Spleen (tissue), 13 donors: ENCODE measurements at places on chromosomes 2 and 18. TPM values are rescaled to one million over a fixed set of nuclear protein-coding genes. Genes with fewer than 3 reads are reported as not detected.

GRCh38 chr18:54806526-54806925 lies 21.8 kb upstream of the RAB27B start:
- DNase-seq, result no peak

GRCh38 chr2:62472312-62472711 lies 33.7 kb downstream of the TMEM17 start:
- DNase-seq, result no peak

- DNase-seq, result no peak
These were observed 616.1 kb upstream of the LRATD1 start for GRCh38 chr2:14016289-14016955.

- DNase-seq, result no peak
These were observed 105.9 kb upstream of the CREB1 start for GRCh38 chr2:207423886-207424285.

DNA sequence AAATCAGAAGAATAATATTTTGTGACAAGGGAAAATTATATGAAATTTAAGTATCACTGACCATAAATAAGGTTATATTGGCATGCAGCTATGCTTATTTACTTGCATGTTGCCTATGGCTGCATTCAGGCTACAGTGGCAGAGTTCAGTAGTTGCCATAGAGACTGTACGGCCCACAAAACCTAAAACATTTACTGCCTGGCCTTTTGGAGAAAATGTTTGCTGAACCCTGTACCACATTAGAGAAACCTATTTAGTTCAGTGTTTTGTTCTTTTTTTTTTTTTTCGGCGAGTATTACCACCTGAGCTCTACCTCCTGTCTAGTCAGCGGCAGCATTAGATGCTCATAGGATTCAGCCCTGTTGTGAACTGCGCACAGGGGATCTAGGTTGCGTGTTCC lies 163.7 kb downstream of the MCFD2 start:
- no peak for DNase-seq

GRCh38 chr18:63192885-63193349 lies 126.7 kb downstream of the BCL2 start:
- DNase-seq, result no peak

DNA sequence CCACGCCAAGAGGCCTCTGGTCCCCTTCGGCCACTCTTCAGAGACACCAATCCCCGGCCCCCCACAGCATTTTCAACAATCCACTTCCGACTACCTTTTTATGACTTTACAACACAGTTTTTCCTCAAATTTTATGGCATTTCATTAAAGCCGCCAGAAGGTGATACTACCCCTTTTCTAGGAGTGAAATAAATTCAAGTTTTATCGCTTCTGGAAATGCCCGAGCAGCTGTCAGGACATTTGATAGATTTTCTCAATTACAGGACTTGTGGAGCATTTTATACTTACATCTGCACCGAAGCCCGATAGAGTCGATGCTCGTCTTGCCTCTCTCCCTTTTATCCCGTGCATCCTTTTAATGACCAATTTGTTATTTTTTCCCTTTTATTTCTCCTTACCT lies 108.1 kb upstream of the CREB1 start:
- no peak for DNase-seq

- no peak for DNase-seq
These were observed 47.0 kb downstream of the SLC9A4 start for GRCh38 chr2:102520009-102520408.

- DNase-seq, result no peak
These were observed 29.9 kb downstream of the FN1 start for GRCh38 chr2:215405722-215406581.

DNA sequence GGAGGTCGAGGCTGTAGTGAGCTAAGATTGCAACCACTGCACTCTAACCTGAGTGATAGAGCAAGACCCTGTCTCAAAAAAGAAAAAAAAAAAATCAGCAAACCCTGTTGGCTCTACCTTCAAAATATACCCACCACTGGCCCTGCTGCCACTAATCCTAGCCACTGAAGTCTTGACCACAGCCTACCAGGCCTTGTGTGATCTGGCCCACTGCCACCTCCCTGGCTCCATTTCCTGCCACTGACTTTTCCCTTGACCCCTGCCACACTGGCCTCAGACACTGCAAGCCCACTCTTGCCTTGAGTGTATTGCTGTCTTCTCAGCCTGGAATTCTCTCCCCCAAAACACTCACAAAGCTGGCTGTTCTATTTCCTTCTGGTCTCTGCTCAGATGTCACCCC lies 33.7 kb downstream of the SH2D6 start:
- no peak for DNase-seq

DNA sequence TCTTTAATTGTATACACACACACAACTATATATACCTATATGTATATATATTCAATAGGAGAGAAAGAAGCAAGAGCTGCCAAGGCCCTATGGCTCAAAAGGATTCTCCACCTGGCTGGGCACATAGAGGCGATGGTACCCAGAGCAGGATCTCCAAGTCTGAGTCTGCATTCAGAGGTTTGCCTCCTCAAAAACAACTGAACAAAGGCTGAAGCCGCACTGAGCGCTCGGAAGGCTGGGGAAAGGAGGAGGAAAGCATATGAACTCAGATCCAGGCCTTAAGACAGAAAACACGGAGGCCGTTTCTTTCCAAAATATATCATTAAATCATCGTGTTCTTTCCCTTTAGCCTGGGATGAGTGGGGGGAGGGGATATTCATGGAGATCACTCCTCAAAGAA lies 3.6 kb downstream of the HOXD12 start:
- DNase-seq, result no peak

DNA sequence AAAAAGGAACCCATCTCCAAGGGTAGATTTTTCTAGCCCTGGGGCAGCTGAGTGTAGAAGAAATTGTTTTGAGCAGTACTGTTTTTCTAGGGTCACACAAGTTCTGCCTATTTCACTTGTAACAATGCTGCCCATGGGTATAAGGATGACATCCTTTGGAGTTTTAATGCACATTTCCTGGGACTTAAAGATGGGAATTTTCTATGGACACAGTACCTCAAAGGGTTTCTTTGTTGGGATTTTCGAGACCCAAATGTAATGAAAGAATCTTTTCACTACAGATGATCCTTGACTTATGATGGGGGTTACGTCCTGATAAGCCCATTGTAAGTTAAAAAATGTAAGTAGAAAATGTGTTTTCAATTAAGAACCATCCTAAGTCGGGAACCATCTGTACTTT lies 31.8 kb downstream of the CDC42EP3 start:
- DNase-seq, result no peak

DNA sequence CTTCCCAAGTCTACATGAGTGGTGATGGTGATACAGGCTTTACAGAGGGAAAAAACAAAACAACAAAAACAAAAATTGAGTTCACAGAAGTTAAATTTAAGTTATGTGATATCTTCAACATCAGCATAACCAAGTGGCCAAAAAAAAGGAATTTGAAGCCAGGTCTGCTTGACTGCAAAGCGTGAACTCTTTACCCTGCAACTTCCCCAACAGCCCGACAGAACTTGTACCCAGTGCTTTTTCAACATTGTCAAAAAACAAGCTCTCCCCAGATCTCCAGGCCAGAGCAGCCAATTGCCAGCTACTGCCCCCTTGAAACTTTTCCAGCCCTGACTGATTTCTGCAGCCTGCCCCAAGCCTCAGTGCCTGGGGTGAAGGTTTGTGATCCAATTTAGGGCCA lies 76.7 kb downstream of the RNF144A start:
- no peak for DNase-seq

GRCh38 chr2:70723286-70723885 lies 44.6 kb downstream of the ADD2 start:
- no peak for DNase-seq

DNA sequence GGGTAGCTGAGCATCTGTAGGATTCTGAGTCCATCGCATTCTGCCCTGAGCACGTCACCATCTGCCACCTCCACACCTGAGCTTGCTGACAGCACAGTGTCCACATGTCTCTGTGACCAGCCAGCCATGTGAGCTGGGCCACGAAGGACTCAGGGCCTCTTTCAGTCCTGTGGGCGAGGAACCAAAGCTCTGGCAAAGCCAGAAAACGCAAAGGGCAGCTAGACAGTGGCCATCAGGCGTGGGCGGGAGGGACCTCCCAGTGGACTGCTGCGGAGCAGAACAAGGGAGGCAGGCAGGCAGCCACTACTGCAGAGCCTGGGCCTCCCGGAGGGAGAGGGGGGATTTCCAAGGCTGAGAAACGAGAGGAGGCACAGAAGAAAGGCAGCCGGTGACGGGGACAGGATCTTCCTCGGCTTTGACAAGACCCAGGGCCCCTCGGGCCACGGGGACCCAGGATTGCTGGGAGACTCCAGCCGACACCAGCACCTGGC lies 274.6 kb upstream of the SALL3 start:
- DNase-seq, result no peak

DNA sequence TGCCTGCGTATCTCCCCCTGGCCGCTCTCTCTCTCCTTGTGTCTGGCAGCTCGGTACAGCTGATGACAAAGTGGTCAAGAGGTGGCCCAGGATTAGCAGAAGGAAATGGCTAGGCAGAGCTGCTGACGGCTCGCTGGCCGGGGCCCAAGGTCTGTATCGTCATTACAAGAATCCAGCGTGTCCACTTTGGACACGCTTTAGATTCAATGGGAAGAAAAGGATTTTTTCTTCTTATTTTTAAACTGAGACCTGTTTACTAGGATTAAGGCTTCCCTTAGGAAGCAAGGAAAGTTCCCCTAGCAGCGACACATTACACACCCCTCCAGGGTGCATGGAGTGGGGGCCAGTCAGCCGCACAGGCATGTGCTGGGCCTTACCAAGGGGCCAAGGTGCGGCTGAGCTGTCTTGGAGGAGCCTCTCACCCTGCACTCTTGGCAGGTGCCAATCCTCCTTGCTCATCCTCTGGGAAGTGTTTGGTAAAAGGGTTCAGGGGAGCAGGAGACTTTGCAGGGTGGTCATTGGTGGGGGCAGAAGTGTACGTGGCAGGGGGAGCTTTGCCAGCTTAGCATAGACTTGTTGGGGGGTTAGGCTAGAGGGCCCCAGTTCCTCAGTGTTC lies 76.8 kb downstream of the POLR1A start:
- peak; percentile 84 for DNase-seq

- DNase-seq, result no peak
These were observed 81.8 kb upstream of the LYPD1 start for GRCh38 chr2:132751836-132752235.

- peak; percentile 82 for DNase-seq
These were observed 69.2 kb downstream of the TRIP12 start for GRCh38 chr2:229852565-229852964.

DNA sequence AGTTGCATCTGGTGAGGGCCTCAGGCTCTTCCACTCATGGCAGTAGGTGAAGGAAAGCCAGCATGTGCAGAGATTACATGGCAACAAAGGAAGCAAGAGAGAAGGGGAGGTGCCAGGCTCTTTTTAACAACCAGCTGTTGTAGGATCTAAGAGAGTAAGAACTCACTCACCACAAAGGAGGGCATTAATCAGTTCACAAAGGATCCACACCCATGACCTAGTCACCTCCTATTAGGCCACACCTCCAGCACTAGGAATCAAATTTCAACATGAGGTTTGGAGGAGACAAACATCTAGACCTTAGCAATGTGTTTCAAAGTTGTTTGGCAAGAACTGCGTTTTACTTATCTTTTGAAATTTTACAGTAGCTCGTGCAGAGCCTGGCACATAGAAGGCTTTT lies 20.5 kb upstream of the REG3A start:
- no peak for DNase-seq

DNA sequence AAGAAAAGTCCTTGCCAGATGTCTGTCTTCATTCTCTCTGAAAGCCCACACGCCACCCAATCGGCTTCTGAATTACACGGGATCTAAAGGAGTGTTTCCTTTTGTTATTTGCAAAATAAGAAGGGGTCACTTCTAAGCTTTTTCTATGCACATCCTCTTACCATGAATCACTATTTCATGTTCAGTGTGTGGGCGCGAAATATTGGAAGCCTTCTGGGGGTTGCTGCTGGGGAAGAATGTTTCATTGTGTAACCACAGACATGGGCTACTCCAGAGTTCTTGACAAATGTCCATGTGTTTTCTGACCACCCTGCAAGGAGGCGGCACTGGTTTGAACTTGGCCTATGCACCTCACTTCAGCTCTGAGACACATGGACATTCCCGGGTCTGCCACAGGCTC lies 133.6 kb upstream of the APCDD1 start:
- no peak for DNase-seq

- DNase-seq, result no peak
These were observed 25.7 kb downstream of the FANCL start for GRCh38 chr2:58215429-58215828.

DNA sequence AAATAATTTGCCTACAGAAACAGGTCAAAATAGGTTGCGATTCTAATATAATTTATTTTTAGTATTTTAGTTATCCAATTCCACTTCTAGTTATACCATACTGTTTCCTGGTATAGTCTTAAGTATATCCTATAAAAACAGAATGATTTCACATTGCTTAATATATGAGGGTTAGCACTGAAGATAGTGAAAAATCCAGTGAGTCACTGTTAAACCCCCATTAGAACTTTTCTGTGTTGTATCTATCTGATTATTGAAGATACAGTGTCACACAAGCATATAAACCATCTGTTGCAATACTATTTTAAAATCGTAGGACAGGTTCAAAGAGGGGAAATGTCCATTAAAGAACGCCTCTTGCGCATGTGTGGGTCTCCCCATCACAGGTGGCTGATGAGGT lies 110.0 kb downstream of the FEZ2 start:
- no peak for DNase-seq

DNA sequence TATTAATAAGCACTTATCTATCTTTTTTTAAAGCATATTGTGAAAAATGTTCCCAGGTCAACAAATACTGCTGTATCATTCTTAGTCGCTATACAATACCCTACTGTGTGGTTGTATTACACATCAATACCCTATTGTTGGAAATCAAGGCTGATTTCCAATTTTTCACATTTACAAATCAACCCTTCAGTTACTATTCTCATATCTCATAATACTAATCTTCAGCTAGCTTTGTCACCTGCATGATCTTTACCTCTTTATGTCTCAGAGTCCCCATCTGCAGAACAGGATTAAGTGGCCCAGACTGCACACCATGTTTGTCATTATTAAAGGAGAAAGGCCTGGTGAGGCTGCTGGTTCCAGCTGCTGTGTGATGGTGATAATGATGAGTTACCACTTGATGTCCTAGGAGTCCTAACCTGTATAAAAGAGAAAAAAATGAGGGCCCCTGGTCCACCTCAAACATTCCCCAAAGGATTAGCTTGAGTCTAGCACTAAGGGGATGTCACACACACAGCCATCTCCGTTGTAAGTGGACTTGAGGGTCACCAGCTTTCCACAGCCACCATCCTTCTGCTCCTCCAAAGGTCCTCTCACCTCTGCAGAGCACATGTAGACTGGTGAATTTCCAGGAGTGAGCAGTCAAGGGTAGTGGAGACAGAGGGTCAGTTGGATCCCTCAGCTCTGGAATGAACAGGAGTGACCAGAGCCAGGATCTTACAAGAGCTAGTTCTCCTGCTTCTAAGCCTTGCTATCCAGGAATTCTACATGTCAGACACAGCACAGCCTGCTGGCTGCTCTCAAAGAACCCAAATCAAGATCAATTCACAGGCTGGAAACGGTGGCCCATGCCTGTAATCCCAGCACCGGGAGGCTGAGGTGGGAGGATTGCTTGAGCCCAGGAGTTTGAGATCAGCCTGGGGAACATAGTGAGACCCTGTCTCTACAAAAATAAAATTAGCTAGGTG lies 36.0 kb upstream of the BIN1 start:
- DNase-seq, result no peak

- no peak for DNase-seq
These were observed 9.6 kb upstream of the LRP1B start for GRCh38 chr2:142140434-142140845.

The ADNP2 gene
- total RNA-seq, result 14.3 TPM

The HOXD10 gene
- total RNA-seq, result not detected

The GDF7 gene
- total RNA-seq, result 0.83 TPM

The TOGARAM2 gene
- 19.9 TPM for total RNA-seq

The SFT2D3 gene
- 12.1 TPM for total RNA-seq

The TPGS2 gene
- total RNA-seq, result 79.6 TPM
